ENCODE measurements at places on chromosomes 3 and 15.

GRCh38 chr3:65655061-65655460 is 383.7 kb downstream of the MAGI1 start:
- DNase-seq = no peak

DNA sequence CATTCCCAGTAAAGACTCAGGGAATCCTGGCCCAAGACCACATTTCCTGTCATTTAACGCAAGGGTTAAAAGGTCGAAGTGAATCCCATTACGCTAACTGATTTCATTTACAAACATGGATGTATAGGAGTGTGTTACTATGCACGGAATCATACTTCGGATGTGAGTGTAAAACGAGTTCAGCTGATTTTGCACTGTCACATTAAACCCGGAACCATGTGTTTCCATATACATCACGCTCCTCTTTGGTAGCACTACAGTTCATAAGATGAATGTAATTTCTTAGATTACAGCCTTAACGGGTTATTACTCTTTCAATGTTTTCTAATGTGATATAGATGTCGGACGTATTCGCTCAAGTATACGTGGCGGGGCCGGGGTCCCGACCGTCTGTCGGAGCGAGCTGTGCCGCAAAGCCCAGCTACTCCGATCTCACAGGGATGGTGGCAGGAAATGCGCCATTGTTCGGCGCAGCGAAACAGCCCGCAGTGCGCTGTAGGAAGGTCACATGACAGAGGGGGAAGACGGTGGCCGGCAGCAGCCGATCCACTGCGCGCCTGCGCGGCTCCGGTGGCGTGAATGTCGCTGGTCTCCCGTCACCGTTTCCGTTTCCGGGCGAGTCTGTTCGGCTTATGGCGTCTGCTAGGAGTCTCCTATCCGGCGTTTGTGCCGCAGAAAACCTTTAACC is 97.3 kb downstream of the NPAP1 start:
- DNase-seq = peak; percentile 19

- no peak for DNase-seq
Observed at GRCh38 chr3:185655426-185656320, 69.6 kb downstream of the SENP2 start.

DNA sequence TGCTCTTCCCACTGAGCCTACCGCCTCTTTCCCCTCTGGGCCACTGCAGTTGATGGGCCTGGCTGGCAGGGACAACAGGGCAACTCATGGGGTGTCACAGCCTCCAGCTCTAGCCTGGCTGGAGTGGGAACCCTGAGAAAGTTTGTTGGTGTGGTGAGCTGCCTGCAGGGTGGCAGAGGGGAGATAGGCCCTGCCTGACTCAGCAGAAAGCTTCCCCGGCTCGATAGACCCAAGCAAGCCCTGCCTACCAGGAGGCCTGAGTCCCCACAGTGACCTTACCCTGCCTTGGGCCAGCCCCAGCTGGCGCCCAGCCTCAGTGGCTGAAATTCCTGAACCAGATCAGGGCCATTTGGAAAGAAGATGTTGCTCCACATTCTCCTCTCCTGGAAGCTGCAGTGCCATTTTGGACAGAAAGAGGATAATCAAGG is 29.4 kb downstream of the ABTB1 start:
- no peak for DNase-seq

GRCh38 chr3:79467721-79468120 is 300.1 kb downstream of the ROBO1 start:
- no peak for DNase-seq

- no peak for DNase-seq
Observed at GRCh38 chr15:36356466-36356865, 223.0 kb upstream of the CDIN1 start.

- no peak for DNase-seq
Observed at GRCh38 chr15:76098685-76099084, 38.9 kb downstream of the TMEM266 start.

GRCh38 chr3:169948559-169949448 is 17.8 kb upstream of the SEC62 start:
- no peak for DNase-seq

GRCh38 chr3:100603469-100603868 is 5.9 kb upstream of the ADGRG7 start:
- DNase-seq = no peak

- DNase-seq = no peak
Observed at GRCh38 chr3:175222356-175222755, 363.2 kb downstream of the NAALADL2 start.

DNA sequence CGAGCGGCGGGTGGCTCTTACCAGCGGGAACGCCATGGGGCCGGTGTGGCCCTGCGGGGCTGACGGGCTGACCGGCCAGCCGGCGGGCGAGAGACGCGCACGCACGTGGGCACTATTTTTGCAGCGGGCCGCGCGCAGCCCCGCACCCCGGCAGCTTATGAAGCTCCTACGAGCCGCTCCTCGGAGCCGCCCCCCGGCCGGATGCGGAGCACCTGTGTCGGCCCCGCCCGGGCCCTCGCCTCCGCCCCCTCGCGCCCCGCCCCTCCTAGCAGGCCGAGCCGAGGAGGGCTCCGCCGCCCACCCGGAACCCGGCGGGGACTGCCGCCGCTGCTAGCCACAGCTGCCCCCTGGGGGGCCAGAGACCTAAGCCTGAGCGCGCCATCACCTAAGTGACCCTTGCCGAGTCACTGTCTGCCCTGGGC is 683 bp upstream of the CPEB1 start:
- DNase-seq = peak; percentile 27

DNA sequence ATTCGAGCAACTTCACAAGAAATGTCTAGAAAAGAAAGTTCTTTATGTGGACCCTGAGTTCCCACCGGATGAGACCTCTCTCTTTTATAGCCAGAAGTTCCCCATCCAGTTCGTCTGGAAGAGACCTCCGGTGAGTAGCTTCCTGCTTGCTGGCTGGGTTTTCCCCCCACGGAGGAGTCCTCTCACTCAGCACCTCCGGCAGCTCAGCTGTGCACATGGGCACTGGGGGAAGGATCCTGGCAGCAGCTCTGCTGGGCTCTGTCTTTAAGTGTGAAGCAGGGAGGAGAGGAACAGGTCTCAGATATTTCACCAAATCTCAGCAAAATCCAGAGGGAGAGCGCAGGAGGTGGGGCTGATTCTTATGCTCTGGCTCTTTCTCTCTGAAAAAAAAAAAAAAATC is 684 bp downstream of the CAPN3 start:
- no peak for DNase-seq

- no peak for DNase-seq
Observed at GRCh38 chr3:81048058-81048665, 713.3 kb downstream of the GBE1 start.

- no peak for DNase-seq
Observed at GRCh38 chr15:63145426-63145825, 11.9 kb downstream of the RPS27L start.

GRCh38 chr3:45084820-45085816 is 59.0 kb downstream of the CLEC3B start:
- no peak for DNase-seq

GRCh38 chr3:151146071-151146730 is 56.8 kb downstream of the GPR171 start:
- no peak for DNase-seq

- no peak for DNase-seq
Observed at GRCh38 chr15:66241087-66241907, 12.3 kb downstream of the MEGF11 start.

GRCh38 chr3:4394048-4394447 is 73.0 kb downstream of the SUMF1 start:
- peak; percentile 3 for DNase-seq

GRCh38 chr15:78313383-78313782 is 14.0 kb upstream of the SKIC8 start:
- DNase-seq = no peak

DNA sequence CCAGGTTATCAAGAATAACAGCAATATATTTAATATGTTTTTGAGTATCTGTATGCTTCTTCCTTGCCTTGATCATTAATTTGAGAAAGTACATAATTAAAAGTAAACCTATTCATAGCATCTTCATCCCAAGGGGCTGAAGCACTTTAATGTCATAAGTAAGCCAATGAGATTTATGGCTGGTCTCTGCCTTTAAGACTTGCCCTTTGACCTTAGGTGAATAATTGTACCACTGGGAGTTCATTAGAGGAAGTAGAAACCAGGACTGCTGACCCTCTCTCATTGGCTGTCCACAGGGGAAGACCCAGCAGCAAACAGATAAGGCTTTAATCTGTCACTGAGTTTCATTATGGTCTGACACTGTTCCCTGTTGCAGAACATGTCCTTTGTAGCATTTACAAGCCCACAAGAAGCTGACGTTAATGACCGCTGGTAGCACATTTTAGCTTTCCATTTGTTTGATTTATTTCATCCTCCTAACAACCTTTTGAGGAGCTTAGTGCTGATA is 16.3 kb upstream of the ERC2 start:
- no peak for DNase-seq

DNA sequence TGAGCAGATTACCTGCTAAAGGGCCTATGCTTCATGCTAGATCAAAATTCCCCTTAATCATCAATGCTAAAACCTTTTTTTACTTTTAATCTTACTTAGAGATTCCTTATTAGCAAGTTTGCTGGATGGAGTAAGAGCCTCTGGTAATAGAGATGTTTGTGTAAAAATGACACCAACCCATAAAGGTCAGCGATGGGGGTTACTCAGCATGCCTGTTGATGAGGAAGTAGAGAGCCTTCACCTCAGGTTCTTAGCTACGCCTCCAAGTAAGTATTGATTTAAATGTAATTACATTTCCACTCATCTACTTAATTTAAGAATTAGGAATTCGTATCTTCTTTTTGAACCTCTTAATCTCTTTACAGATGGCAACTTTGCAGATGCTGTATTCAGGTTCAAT is 38.8 kb downstream of the DNAJC13 start:
- DNase-seq = no peak

DNA sequence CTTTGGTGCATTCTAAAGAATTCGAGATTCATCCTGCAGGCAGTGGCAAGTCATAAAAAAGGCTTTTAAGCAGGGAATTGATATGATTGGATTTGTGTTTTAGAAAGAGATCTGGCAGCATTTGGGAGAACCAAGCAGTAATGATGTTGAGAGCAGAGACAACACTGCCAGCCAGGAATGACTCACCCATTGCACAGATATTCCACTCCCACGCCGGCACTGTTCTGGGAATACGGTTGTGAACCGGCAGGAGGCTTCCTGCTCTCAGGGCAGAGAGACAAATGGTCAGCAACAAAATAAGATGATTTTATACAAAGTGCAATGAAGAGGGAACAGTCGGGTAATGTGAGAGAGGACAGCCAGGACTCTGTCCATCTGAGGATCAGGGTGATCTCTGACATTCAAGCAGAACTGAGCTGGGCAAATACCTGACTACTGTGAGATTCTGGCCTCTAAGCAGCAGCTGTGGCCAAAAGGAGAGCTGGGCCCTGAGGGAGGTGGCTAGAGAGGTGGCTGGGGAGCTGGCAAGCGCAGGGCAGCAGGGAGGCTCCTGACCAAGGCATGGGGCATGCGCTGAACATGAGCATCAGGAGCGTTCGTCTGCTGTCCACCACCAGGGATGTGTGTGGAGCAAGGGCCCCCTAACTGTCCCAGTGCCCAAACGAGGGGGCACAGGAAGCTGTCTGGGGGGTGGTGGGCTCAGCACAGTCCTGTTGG is 56.1 kb upstream of the PLXNA1 start:
- DNase-seq = no peak

GRCh38 chr3:187765342-187765741 is 20.1 kb upstream of the BCL6 start:
- no peak for DNase-seq

- no peak for DNase-seq
Observed at GRCh38 chr15:99406716-99407487, 155.6 kb downstream of the LRRC28 start.

GRCh38 chr3:126076140-126076539 is 7.8 kb downstream of the SLC41A3 start:
- no peak for DNase-seq

GRCh38 chr3:173301647-173302046 is 95.9 kb upstream of the NLGN1 start:
- no peak for DNase-seq

GRCh38 chr3:61666615-61667330 is 105.4 kb downstream of the PTPRG start:
- no peak for DNase-seq

- no peak for DNase-seq
Observed at GRCh38 chr3:37887062-37887461, 25.4 kb downstream of the CTDSPL start.

- no peak for DNase-seq
Observed at GRCh38 chr3:53252096-53252946, 3.5 kb downstream of the TKT start.

GRCh38 chr3:73716418-73716817 is 91.7 kb upstream of the PDZRN3 start:
- DNase-seq = no peak

DNA sequence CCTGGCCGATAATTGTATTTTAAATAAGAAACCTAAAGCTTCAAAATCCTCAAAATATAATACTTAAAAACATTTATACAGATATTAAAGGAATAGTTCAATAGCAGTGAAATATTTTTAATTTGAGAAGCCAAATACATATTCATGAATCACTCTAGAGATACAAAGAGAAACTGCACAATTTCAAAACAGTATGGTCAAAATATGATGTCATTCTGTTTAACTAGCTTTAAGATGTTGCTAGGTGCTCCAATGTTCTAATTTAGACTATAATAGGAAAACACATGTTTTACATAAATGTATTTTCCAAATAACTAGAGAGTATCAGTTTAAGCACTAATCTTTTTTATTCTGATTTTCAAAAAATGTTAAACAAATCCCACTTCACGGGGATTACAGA is 10.3 kb upstream of the NRROS start:
- DNase-seq = no peak

GRCh38 chr15:68434021-68434420 is 2.1 kb upstream of the ITGA11 start:
- no peak for DNase-seq

DNA sequence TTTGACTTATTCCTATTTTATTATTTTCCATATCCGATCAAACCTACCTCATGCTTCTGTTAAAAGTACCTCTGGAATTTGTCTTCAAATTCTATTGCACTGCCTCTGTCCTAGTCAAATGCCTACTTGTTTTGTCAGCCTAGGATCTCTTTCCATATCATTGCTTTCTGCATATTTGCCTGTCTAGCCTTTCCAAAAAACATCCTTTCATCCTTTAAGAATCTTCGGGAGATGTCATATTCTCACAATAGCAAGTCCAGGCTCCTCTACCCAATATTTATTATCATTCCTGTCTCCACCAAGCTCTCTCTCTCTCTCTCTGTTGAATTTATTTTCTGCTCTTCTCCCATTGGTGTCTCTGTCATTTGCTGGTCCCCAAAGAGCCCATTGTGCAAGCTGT is 80.1 kb downstream of the LRRC28 start:
- DNase-seq = no peak

GRCh38 chr3:51955893-51956770 is 951 bp downstream of the GPR62 start:
- no peak for DNase-seq

DNA sequence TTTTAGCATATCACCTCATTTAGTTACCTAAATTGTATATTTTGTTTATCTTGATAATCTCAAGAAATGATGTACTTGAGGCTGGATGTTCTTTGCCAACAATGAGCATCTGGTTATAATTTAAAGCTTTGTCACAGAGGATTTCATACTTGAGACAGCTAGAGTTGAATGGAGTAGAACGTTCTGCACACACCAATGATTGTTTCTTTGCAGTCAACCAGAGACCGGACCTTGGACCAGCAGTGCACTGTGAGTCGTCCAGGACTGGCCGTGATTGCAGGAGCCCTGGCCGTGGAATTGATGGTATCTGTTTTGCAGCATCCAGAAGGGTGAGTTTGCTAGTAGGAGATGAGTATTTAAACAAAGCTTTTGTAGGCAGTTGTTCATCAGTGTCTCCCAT is 90.4 kb downstream of the ATG7 start:
- DNase-seq = no peak
